ENCODE measurements at places on chromosomes 4 and X.

GRCh38 chrX:103792916-103793544 lies 16.4 kb downstream of the PLP1 start:
- DNase-seq = no peak

GRCh38 chrX:104284507-104284906 lies 29.8 kb upstream of the ESX1 start:
- DNase-seq = no peak

DNA sequence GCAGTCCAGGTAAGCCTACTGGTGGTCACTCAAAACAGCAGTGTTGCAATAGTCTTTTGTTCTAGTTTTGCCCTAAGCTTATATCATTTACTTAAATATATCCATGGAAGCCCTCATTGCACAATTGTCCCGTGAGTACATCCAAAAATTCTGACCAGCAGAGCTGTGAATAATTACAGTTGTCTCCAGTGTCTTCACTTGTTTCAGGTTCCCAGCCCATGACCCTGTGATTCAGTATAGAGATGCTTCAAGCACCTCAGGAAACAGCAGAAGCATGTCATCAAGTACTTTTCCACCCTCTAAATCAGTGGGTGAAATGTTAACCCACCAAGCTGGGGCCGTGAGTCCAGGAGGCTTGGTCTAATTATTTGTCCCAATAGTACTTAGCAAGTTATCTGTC lies 214.9 kb upstream of the RPS6KA3 start:
- DNase-seq = no peak

- DNase-seq = no peak
Measured at GRCh38 chrX:97860226-97860625, 976.5 kb downstream of the RPA4 start.

GRCh38 chrX:11553594-11553993 lies 112.1 kb downstream of the ARHGAP6 start:
- no peak for DNase-seq

GRCh38 chr4:172515266-172515879 lies 653.2 kb upstream of the GALNT7 start:
- no peak for DNase-seq

DNA sequence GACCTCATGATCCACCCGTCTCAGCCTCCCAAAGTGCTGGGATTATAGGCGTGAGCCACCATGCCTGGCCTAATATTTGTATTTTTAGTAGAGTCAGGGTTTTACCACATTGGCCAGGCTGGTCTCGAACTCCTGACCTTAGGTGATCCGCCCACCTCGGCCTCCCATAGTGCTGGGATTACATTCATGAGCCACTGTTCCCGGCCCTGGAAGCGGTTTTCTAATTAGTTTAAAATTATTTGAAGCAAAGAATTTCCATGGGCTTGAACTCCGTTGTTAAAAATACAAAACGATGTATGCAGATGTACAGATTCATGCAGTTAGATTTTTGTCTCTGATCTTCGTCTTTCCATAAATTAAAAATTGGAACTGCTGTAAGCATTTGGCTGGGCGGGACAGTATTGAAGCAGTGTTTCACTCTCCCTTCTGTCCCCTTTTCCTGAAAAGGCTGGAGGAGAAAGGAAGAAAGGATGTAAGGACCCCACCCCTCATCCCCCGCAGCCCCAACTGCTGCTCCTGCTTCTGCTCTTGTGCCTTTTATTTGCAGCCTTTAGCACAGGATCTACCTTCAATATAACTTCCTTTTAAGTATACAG lies 12.0 kb downstream of the TRAPPC11 start:
- no peak for DNase-seq

DNA sequence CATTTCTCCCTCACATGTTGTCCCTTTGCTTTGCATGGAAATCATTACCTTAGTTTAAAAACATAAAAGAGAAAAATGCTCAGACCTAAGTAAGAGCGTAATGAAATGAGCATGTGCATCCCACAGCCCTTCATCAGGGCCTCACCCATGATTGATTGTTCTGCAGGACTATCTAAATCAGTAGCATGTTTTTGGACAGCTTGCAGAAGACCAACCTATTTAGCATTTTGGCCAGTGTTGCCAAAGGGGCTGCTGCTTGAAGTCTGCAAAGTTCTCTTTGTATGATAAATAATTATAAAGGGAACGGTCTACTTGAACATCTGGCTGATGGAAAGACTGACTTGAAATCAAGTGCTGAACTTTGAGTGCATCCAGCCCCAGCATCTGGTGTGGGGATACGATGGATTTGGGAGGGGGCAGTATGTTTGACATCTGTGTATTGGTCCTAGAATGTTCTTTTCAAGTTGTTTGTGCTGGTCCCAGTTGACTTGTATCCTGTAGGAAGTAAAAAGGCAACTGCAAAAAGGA lies 76.1 kb upstream of the LIMCH1 start:
- DNase-seq = no peak

GRCh38 chr4:184235526-184235925 lies 17.9 kb upstream of the ENPP6 start:
- DNase-seq = no peak

GRCh38 chr4:48949086-48949485 lies 37.0 kb upstream of the CWH43 start:
- DNase-seq = no peak

DNA sequence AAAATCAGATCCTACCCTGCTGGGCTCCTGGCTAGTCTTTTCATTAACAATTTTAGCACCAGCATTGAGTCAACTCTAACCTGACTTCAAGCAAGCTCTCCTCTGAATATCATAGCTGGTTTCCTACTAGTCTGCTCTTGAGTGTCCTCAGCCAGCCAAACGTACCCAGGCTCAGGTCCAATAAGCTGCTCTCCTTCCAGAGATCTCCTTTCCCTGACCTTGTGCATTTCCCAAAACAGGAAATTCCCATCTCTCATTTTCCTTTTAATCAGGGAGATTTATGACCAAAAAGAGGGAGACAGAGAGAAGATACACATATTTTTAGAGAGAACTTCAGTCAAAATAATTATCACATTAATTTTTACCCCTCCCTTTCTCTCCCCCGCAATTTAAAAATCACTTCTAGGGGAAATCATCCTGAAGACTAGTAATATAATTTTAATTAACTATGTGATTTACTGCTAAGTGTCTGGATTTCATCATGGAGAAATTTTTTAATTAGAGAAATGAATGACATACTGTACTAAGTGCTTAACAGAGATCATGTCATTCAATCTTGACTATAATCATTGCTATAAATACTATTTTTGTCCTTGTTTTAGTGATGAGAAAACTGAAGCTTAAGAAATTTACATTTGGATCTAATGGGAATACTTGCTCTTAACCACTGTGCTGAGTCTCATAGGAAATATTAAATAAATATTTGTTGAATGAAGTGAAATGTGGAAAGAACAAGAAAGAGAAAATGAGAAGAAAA lies 421.7 kb upstream of the INTU start:
- no peak for DNase-seq

GRCh38 chr4:7040765-7041164 lies 2.4 kb upstream of the TADA2B start:
- DNase-seq = no peak

GRCh38 chr4:116059361-116059760 lies 945.9 kb upstream of the NDST4 start:
- no peak for DNase-seq

- no peak for DNase-seq
Measured at GRCh38 chr4:11765849-11766453, 337.3 kb upstream of the HS3ST1 start.

GRCh38 chr4:138851391-138852335 lies 163.9 kb upstream of the NOCT start:
- no peak for DNase-seq

- DNase-seq = no peak
Measured at GRCh38 chr4:173005912-173006633, 162.5 kb upstream of the GALNT7 start.

- DNase-seq = no peak
Measured at GRCh38 chr4:75702919-75703411, 21.4 kb upstream of the USO1 start.

DNA sequence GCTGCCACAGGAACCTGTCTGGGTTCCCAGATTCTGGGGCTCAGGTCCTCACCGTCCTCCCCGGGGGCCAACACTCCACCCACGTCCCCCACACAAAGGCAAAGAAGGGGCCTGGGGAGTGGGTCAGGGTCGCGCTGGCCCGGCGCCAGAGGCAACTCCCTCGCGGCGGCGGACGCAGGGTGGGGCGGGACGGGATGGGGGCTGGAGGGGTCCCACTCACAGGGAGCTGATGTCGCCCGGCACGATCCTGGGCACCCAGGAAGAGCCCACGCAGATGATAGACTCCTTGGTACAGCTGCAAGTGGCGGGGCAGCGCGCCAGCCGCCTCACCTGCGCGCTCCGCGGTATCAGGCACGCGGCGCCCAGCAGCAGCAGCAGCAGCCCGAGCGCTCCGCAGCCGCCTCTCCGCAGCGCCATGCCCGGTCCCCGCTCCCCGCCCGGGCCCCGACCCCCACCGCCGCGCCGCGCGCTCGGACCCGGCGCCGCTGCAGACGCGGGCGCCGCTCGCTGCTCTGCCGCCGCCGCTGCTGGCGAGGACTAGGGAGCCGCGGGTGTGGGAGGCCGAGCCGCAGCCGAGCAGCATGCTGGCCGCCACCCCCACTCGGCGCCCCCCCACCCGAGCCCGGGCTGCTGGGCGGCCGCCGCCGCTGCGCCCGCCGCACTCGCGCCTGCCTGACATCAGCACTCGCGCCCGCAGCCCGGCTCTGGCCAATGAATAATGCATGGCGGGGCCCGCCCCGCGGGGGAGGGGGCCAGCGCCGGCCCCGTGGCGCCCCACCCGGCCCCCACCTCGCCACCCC lies at the start of gene LGI2:
Gene LGI2, minus strand, starts transcription at position 670 of the 800 bp plus-strand sequence. Its CDS starts 253 bp downstream, at position 417.
- no peak for DNase-seq

DNA sequence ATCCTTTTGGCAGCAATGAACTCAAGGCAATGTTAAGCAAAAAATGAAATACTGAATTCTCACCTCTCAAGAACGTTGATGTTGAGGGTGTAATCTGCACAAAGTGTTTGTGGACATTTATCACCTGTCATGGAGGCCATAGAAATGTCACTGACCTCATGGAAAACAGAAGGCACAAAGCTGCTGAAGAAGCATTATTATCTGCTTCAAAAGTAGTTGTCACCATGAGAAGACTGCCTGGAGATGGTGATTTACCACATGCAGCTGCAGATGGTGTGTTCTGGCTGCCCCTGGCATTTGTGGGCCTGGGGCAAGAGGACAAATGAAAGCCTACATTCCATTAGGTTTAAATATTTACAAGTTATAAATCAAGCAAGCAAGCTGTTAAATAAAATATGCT lies 116.8 kb upstream of the RPS6KA3 start:
- no peak for DNase-seq

GRCh38 chr4:78625073-78625472 lies 73.5 kb downstream of the ANXA3 start:
- no peak for DNase-seq

DNA sequence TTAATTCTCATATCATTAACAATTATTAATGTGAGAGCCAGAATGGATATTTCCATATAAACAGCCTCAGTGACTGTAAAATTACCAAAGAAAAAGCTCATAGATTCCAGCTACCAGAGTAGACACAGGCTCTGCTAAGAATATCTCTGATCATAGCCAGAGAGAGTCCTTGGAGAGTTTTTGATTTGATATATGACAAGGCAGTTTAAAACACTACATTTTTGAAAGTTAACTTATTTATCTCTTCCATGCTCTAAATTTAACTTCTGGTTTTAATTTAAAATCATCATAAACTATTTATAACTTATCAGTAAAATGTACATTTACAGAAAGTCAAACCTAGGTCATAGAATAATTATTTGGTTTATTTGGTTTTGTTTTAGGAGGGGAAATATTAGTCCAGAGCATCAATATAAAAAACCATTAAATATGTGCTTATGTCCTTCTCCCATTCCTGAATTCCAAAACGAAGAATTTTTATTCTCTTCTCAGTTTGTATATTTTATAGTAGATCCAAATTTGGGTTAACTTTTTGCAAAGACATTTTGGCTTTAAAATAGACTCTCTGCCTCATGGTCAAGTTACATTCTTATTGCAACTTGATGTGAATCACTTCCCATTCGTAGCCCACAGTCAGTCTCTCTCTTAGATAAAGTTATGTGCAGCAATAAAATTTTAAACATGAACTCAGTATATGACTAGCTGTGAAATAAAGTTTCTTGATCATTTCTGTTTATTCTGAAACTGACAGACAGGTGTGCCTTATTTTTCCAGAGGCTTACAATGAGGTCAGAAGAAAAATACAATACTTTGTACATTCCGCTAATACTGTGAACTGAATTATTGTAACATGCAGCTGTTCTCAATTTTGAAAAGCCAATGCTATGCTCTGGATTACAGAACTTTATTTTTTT lies 267.1 kb downstream of the PAPSS1 start:
- no peak for DNase-seq

DNA sequence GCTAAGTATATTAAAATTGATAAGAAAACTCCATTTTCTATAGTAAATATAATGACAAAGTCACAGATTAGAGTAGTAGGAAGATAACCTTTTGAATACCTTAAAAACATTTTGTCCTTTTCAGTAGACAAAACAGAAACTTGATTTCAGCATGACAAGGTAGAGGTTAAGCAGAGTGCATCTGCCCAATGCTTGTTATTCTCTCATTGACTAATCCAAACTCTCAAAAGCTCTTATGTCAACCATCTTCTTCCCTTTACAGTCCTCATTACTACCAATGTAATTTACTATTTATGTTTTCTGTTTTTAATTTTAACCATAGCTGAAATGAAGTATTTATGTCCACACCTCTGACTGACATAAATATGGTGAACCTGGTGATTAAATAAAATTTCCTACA lies 11.1 kb downstream of the NIPAL1 start:
- DNase-seq = no peak

- DNase-seq = no peak
Measured at GRCh38 chr4:146488495-146489174, 33.1 kb downstream of the SLC10A7 start.

DNA sequence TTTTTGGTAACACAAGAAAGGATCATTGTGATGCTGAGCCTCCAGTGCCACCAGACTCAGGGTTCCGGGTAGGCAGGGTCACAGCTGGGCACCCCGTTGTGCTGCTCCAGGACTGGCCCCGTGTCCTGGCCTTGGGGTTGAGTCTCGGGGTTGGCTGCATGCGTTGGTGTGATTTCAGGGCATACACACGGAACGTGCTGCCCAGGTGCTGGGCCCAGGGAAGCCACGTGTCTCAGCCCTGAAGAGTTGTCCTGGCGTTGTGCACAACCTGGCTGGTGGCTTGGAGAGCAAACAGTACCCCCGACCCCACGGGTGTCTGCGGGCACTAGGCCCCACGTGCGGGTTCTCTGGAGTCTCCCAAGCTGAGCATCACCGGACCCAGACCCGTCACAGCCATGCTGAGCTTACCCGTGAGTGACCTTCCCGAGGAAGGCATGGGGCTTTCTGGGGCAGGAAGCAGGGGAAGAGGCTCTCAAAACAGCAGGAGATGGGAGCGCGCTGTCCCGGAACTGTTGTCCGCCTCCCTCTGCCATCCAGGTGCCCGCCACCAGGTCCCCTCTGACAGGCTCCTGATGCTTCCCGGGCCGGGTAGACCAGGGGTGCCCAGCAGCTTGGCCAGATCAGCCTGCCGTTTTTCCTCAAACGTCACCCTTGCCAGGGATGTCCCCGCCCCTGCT lies 66.1 kb upstream of the ENPP6 start:
- no peak for DNase-seq

GRCh38 chr4:177937041-177937440 lies 494.8 kb upstream of the AGA start:
- DNase-seq = no peak

Data from CD4-positive, alpha-beta T cell treated with Interferon gamma for 1 hour (primary cell).